T-helper 17 cell (primary cell): ENCODE measurements at places on chromosomes 2 and 18.

- H3K36me3 ChIP-seq, result no peaks in the 10 kb centered on the region
- no peak overlapping the region for H3K27ac ChIP-seq
- H3K27me3 ChIP-seq, result no peaks in the 10 kb centered on the region
- no peak for DNase-seq
These were observed 48.5 kb downstream of the SMAD7 start for GRCh38 chr18:48902023-48902855.

GRCh38 chr18:32742579-32742978 is 30.2 kb downstream of the KLHL14 start:
- no peaks in the 10 kb centered on the region for H3K4me1 ChIP-seq
- DNase-seq, result no peak

GRCh38 chr2:61471905-61472805 is 1.3 kb upstream of the USP34 start:
- H3K36me3 ChIP-seq, result no peaks in the 10 kb centered on the region
- DNase-seq, result peak; percentile 7
- H3K4me1 ChIP-seq, result peaks cover 19% of the 10 kb centered on the region
- peak overlapping the region; percentile 95 for H3K4me3 ChIP-seq
- H3K27me3 ChIP-seq, result no peaks in the 10 kb centered on the region

DNA sequence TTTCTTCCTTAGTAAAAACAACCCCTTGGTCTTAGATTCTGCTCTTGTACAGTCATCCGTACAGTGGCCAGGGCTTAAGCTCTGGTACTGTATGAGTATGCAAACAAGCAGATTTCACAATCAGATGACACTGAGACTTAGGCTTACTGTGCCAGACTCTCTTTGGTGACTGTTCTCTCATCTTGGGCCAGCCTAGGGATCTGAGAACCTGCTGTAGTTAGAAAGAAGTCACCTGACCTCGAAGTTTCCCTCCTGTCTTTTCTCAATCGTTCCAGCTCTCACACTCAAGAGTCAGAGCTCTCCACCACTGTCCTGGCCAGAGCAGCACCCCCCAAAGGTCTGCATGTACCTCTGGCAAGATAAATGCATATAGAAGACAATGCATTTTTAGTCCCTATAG is 63.2 kb downstream of the ZEB2 start:
- H3K4me1 ChIP-seq, result peaks cover 29% of the 10 kb centered on the region
- H3K27ac ChIP-seq, result peak overlapping the region; percentile 81
- H3K27me3 ChIP-seq, result peaks cover 40% of the 10 kb centered on the region
- H3K4me3 ChIP-seq, result no peak overlapping the region
- no peak for DNase-seq
- H3K36me3 ChIP-seq, result no peaks in the 10 kb centered on the region

DNA sequence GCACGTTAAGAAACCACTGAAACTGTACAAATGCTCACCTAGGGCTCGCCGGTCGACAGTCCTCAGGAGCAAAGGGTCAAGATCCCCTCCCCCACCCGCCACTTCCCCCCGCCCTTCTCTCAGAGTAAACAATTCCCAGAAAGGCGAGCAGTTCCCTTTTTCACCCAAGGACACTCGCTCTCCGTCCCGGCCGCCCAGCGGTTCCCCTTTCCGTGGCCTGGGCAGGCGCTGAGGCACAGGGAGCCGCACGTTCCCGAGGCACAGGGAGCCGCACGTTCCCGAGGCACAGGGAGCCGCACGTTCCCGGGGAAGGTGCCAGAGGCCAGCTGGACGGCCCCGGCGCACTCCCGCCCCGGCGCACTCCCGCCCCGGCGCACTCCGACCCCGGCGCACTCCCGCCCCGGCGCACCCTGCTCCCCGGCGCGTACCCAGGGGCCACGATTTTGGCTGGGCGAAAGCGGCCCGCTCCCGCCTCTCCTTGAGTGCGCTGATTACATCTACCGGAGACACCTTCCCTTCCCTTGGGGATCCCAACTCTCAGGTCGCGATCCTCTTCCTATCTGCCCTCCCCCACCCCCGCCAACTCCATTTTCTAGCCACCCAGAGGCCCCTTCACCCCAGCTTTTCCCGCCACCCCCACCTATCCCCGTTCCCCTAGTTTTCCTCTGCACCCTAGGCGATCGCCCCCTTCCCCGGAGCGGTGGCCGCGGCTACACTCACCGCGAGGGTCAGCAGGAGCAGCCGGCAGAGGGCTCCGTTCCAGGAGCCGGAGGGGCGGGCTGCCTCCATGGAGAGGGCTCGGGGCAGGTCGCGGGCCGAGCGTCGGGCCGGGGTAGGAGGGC is 817 bp downstream of the DSC2 start:
- no peaks in the 10 kb centered on the region for H3K27me3 ChIP-seq
- H3K4me1 ChIP-seq, result no peaks in the 10 kb centered on the region
- no peaks in the 10 kb centered on the region for H3K36me3 ChIP-seq
- no peak for DNase-seq

DNA sequence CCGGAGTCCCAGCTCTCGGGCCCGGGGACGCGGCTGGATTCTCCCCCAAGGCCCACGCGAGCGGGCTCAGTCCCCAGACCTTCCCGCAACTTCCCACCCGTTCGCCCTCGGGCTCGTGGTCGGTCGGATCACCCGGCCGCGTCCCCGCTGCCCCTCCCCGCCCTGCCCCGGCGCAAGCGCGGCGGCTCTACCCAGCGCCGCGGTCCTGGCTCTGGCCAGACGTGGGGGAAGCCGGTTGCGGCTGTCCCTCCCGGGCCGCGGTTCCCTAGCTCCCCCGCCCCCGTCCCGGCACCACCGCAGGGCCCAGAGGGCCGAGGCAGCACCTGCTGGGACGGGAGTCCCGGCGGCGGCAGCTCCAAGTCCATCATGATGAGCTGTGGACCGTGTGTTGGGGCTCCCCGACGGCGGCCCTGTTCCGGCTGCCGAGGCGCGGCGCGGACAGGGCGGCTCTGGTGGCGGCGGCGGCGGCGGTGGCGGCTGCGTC is 276 bp downstream of the NFE2L2 start:
- H3K27me3 ChIP-seq, result no peaks in the 10 kb centered on the region
- no peaks in the 10 kb centered on the region for H3K36me3 ChIP-seq
- peaks cover 37% of the 10 kb centered on the region for H3K4me1 ChIP-seq

DNA sequence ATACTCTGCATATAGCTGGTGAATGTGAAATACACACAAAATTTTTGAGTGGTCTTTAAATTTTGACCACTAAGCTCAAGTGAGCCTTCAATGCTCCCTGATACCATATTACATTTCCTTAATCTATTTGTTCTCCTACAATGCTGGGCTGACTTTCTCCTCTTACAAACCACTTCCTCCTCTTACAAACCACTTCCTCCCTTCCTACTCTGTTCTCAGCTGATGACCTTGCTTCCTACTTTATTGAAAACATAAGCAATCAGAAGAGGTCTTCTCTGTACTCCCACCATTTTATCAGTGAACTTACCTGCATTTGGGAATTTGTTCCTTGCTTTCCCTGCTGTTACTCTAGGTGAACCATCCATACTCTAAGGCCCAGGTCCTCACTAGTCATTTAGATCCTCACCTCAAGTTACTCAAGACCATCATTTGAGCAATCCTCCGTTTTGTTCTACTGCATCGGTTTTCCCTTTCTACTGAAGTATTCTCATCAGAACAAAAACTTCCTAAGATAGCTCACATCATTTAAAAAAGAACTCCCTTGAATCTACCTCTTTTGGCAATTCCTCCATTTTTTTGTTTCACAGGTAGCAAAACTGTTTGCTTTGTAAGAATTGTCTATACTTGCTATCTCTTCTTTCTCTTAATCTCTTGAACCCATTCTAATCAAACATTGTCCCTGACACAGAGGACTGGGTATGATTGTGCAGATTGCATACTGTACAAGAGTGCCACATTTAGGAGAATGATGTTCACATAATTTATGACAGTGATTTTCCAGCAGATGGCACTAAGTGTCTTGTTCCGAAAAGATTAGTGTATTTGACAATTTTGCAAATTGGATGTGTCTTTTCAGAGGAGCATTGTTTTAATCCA is 96.5 kb downstream of the EPB41L5 start:
- no peak for DNase-seq
- no peak overlapping the region for H3K27ac ChIP-seq
- peaks cover 6% of the 10 kb centered on the region for H3K36me3 ChIP-seq
- peak overlapping the region; percentile 69 for H3K4me3 ChIP-seq

GRCh38 chr2:227454323-227454860 is 17.6 kb upstream of the AGFG1 start:
- DNase-seq, result no peak
- no peak overlapping the region for H3K27ac ChIP-seq

- DNase-seq, result no peak
- H3K27ac ChIP-seq, result peak overlapping the region; percentile 11
- H3K27me3 ChIP-seq, result no peaks in the 10 kb centered on the region
These were observed 33.2 kb downstream of the RALBP1 start for GRCh38 chr18:9508446-9509025.

- H3K36me3 ChIP-seq, result no peaks in the 10 kb centered on the region
- no peak for DNase-seq
- H3K4me3 ChIP-seq, result no peak overlapping the region
- no peak overlapping the region for H3K27ac ChIP-seq
- no peaks in the 10 kb centered on the region for H3K4me1 ChIP-seq
- H3K27me3 ChIP-seq, result no peaks in the 10 kb centered on the region
These were observed 34.6 kb upstream of the POTEC start for GRCh38 chr18:14577971-14578370.

DNA sequence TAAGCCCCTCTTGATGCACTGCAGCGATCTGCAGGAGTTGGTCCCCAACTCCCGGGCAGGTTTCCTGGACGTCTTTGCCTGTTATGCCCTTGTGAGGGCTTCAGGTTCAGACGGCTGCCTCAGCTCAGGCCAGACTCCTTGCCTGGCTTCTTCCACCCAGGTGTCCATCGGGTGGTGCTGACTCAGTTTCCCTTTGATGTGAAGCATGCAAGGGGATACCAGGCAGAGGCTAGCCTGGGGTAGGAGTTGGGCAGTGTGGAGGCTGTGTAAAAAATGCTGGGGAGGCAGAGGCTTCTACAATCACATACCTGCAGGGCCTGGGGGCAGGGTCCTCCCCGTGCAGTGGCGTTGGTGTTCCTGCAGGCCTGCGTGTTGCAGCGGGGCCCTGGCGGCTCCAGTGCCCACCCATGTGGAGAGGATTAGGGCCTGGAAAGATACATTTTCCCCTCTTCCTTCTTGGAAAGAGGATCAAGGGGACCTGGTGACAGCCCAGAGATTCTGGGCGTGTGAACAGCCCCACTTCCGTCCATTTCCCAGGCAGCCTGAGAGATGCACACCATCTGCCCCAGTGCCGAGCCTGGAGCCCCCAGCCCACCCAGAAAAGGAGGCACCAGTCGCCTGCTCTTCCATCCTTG is 338.3 kb downstream of the DYSF start:
- no peak overlapping the region for H3K27ac ChIP-seq
- no peak overlapping the region for H3K4me3 ChIP-seq
- H3K27me3 ChIP-seq, result no peaks in the 10 kb centered on the region
- H3K4me1 ChIP-seq, result no peaks in the 10 kb centered on the region

GRCh38 chr2:111535404-111535803 is 348.6 kb downstream of the ANAPC1 start:
- peak overlapping the region; percentile 92 for H3K27ac ChIP-seq
- peak overlapping the region; percentile 77 for H3K4me3 ChIP-seq
- DNase-seq, result no peak
- H3K4me1 ChIP-seq, result peaks cover 19% of the 10 kb centered on the region
- H3K36me3 ChIP-seq, result peaks cover 6% of the 10 kb centered on the region

DNA sequence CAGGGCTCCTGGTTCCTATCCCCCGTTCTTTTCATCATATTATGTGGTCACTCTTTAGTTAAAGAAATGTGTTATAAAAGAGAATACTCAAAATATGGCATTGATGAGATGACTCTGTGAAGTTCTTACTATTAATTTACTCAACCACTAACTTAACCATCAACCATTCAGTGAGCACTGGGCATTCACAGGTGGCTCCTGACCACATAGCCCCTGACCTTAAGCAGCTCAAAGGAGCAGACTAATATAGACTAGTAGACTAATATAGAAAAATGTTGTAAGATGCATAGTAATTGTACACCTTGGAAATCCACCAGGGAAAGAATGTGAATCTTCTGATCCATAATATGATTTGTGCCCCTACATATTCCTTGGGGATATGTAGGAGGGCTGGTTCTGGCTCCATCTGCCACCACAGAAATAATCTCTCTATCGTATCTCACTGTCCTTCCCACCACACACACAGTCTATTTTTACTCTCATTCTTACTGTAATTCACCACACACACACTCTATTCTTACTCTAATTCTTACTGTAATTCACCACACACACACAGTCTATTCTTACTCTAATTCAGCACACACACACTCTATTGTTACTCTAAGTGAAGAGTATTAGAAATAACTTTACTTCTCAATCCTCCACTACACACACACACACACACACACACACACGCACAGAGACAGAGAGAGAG is 188.9 kb upstream of the ITGA4 start:
- H3K4me3 ChIP-seq, result no peak overlapping the region
- H3K27me3 ChIP-seq, result no peaks in the 10 kb centered on the region
- no peak overlapping the region for H3K27ac ChIP-seq
- peaks cover 2% of the 10 kb centered on the region for H3K36me3 ChIP-seq
- peaks cover 8% of the 10 kb centered on the region for H3K4me1 ChIP-seq
- DNase-seq, result no peak

DNA sequence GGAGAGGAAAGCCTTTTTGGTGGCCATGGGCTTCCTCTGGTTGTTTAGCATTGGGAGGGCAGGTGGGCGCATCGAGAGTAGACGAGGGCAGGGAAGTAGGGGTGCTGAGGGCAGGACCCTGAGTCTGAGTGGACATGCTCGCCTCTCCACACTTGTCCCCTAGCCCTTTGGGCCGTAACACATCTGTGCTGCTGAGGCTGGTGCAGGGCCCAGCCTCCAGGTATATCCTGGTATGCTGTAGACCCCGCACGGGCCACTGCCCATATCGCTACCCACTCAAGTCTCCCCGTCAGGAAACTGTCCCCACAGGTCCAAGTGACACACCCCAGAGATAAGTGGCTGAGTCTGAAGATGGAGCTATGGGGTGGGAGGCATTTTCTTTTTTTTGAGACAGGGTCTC is 13.7 kb upstream of the CCDC74B start:
- H3K4me1 ChIP-seq, result peaks cover 4% of the 10 kb centered on the region
- H3K27me3 ChIP-seq, result no peaks in the 10 kb centered on the region
- no peak for DNase-seq
- H3K4me3 ChIP-seq, result no peak overlapping the region

- peaks cover 12% of the 10 kb centered on the region for H3K27me3 ChIP-seq
- H3K4me3 ChIP-seq, result no peak overlapping the region
- no peaks in the 10 kb centered on the region for H3K36me3 ChIP-seq
These were observed 731.7 kb upstream of the ID2 start for GRCh38 chr2:7950035-7950612.

- no peaks in the 10 kb centered on the region for H3K4me1 ChIP-seq
- no peak overlapping the region for H3K27ac ChIP-seq
- H3K36me3 ChIP-seq, result no peaks in the 10 kb centered on the region
These were observed 9.6 kb downstream of the MBOAT2 start for GRCh38 chr2:8993902-8994278.
